ENCODE measurements at places on chromosomes 5 and 9.

GRCh38 chr9:19229595-19230354 is 718 bp upstream of the DENND4C start:
- peak; percentile 46 for DNase-seq

DNA sequence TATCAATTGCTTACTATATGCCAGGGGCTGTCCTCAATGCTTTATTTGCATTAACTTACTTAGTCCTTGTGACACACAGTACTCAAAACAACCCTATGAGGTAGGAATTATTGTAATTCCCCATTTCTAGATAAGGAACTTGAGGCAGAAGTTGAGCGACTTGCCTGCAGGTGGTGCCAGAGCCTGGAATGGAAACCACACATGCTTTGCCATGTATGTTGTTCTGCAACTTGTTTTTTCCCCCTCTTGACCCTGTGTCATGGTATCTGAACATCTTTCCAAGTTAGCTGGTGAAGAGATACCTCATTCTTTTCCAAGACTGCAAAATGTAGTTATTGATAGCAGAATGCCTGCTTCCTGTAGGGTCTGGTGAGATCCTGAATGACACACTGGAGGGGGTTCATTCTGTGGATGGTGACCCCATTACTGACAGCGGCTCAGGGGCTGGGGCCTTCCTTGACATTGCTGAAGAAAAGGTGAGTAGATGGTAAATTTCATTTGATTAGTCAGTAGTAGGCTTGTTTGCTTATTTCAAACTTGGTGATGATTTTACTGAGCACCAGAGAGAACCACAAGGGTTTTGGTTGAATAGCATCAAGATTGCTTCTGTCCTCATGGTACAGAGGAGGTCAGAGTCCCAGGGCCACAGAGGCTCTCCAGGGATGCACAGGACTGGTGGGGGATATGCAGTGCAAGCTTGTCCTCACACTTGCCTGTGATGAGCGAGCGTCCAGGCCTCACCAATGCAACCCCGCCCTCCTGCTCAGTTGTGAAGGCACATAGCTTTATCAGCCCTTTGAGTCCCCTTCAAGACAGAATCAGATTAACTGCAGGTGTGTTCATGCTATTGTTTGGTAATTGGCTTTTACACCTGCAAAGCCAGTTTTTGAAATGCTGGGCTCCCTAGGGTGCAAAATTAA is 57.0 kb downstream of the COL15A1 start:
- DNase-seq = peak; percentile 37

GRCh38 chr5:139022528-139022927 is 147.4 kb upstream of the LRRTM2 start:
- no peak for DNase-seq

GRCh38 chr9:131707733-131708157 is 32.1 kb downstream of the RAPGEF1 start:
- DNase-seq = no peak

- peak; percentile 30 for DNase-seq
These were observed 33.5 kb upstream of the CRB2 start for GRCh38 chr9:123322273-123323195.

DNA sequence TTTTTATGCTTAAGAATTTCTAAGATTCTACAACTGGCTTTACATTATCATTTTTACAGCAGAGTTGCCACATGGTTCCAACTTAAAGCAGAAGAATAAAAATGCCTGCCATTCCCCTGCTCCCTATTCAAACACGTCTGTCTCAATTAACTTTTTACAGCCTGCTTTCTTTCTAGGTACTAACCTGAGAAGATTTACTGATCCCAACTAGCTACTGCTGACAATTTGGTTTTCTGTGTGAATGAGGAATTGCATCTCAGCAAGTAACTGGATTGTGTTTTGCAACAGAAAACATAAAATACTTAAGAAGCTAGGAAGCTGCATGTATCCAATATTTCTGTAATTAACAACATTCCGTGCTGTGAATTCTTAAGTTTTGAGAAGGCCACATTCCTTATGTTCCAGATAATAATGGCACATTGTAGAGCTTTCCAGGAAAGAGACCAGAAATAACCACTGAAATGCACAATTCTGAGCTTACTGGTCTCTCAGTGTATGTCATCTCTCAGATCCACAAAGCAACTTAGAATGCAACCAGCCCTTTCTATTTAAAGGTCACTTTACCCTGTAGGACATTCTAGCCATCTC is 306.8 kb upstream of the NMUR2 start:
- DNase-seq = no peak

DNA sequence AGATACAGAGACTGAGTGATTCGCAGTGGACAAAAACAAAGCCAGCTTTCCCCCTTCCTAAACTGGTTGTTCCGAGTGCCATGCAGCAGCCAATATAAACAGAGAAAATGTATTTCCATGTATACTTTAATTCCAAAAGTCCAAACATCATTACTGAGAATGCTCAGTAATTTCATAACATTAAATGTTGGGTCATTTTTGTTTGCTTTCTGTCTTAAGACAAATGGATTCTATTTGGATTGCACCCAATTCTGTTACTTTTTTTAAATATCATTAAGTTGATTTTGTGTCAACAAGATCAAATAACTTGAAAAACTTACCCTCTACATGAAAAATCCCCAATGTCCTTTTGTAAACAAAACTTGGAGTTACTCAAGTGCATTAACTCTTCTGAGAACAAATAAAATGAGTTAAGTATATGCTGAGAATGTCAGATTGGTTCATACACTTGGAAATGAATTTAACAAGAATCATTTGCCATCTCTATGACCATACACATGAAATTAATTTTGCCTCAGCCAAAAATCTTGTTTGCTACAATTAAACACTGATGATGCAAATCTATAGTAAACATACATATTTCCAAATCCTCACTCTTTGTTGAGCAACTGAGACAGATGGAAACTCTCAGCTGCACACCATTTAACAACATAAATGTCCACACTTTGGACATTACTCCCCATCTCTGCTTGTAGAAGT is 19.4 kb downstream of the LURAP1L start:
- no peak for DNase-seq

GRCh38 chr9:76302543-76302942 is 91.7 kb downstream of the RFK start:
- no peak for DNase-seq

- DNase-seq = no peak
These were observed 7.0 kb upstream of the WHRN start for GRCh38 chr9:114511978-114512874.

- DNase-seq = no peak
These were observed 207.7 kb downstream of the FRMD3 start for GRCh38 chr9:83330207-83331196.

- DNase-seq = no peak
These were observed 7.2 kb downstream of the GNA14 start for GRCh38 chr9:77640741-77641580.

DNA sequence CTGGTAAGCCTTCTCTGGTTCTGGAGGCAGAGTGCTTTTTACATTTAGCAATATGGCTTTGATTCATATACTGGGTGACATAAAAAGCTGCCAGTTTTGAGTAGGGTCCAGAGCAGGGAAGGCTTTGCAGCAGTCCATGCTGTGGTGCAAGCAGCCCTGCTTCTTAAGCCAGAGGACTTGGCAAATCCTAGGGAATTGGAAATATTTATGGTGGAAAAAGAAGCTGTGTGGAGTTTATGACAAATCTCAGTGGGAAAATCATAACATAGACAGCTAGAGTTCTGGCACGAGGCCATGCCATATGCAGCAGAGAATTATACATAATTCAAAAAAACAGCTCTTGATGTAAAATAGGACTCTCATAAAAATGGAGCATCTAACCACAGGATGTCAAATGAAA is 536.4 kb downstream of the RASEF start:
- DNase-seq = no peak

- no peak for DNase-seq
These were observed 62.1 kb downstream of the SEMA5A start for GRCh38 chr5:9483779-9484178.

DNA sequence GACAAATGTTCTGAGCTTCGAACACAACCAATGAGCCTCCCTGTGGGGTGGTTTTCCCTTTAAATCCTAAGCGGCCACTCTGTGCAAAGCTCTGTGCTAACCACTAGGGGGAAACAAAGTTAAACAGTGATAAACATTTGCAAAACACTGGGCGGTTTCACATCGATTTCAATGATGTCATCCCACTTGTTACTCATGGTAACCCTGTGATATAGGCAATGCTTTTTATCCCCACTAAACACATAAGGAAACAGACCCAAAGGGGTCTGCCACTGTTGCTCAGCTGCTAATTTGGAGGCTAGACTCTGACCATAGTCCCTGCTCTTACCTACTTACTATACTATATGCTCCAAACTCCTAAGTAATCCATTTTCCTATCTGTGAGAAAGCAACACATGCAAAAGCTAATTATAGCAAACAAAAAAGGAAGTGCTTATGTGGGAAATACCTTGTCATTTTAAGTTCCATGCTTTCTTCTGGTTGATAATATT is 57.3 kb downstream of the PTPN3 start:
- DNase-seq = peak; percentile 2

DNA sequence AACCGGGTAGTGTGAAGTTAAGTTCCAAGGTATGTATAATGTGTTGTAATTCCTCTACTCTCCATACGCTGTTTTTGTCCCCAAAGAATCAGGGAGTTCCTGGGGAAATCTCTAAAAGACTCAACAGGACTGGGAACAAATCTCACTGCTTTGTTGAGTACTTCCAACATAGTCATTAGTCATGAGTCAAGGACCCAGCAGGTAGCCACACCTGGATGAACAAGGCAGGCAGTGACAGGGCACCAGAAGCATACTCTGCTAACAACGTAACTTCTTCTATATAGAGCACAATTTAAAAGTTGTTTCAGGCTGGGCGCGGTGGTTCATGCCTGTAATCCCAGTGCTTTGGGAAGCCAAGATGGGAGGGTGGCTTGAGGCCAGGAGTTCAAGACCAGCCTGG is 126.8 kb downstream of the SLC1A3 start:
- no peak for DNase-seq

GRCh38 chr5:177430972-177431316 is 4.5 kb downstream of the GRK6 start:
- DNase-seq = no peak

DNA sequence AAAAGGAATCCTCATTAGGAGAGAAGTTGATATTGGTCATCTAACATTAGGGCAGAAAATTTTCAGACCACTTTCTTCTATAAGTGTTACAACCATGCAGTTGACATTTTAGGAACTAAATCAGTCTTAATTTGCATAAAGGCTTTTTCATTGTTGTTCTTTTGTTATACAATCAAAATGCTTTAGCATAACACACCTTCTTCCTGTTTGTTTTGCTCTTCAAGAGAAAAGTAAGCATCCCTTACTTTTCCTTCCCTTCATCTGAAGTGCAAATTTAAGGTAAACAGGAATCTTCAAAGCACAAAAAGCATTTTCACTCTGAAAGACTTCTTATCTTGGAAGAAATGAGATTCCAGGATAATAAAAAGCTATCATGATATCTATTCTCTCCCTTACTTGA is 273.6 kb downstream of the PTPRD start:
- no peak for DNase-seq

- DNase-seq = no peak
These were observed 22.4 kb upstream of the KIF12 start for GRCh38 chr9:114121227-114122135.

GRCh38 chr9:20504930-20505329 is 117.4 kb downstream of the MLLT3 start:
- no peak for DNase-seq

- no peak for DNase-seq
These were observed 147.8 kb upstream of the CCNH start for GRCh38 chr5:87560528-87560927.

GRCh38 chr5:78541086-78541654 is 107.4 kb downstream of the LHFPL2 start:
- no peak for DNase-seq

DNA sequence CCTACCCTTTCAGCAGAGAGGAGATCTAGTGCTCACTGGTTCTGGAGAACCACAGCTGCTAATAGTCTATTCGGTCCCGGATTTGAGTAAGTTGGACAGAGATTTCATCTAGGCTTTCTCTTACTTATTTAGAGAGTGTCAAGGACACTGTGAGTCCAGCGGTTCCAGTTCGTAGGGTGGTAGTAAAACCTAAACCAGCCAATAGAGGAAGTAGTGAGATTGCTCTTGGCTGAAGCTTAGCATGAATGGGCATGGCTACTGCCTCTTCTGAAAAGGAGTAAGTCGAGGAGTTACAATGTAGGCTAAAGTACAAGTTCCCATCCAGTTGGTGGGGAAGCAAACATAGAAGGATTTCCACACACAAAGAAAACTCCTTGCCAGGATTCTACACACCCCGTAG is 109.6 kb upstream of the MOCS2 start:
- no peak for DNase-seq

DNA sequence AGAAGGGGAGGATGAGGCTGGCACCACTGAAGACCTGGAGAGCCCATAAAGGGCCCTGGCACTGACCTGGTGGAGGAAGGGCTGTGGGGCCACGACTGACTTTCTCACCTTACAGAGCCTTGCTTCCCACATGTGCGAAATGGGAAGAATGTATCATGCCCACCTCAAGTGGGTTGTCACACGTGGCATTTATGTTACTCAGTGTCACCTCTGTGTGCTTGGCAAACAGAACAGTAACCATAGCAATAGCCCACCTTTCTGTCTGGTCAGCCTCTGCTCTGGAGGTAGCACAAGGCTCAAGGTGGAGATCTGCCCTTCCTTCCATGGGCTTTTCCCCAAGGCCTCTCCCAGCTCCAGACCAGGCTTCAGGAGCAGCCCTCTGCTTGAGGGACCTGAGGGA is 16.7 kb downstream of the TCF7 start:
- DNase-seq = no peak

DNA sequence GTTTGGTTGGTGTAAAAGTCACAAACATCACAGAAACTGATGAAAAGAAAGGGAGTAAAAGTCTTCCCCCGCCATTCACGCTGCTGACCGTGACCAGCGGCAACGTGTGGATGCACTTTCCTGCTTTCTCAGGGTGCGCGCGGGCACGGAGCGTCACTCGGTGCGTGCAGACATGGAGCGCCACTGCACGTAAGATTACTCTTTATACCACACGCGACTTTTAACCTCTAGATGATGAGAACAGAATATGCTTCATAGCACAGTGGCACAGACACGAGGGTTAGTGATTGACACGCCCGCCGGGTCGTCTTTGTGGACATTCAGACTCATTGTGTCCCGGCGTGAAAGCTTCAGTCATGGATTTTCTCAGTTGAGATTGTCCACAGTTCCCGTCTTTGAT is 15.7 kb downstream of the CEP72 start:
- no peak for DNase-seq

- no peak for DNase-seq
These were observed 115.4 kb downstream of the DENND1A start for GRCh38 chr9:123814496-123814895.

All from activated gamma-delta T cell treated with anti-CD3 and anti-CD28 coated beads, Interleukin-2, amount 50 U/mL, for 16 hours (primary cell).